Retinal pigment epithelial cell (primary cell): ENCODE measurements at places on chromosomes 7 and 10.
A peak's percentile ranks its signal among the peaks of the same experiment; 100 is the strongest.

DNA sequence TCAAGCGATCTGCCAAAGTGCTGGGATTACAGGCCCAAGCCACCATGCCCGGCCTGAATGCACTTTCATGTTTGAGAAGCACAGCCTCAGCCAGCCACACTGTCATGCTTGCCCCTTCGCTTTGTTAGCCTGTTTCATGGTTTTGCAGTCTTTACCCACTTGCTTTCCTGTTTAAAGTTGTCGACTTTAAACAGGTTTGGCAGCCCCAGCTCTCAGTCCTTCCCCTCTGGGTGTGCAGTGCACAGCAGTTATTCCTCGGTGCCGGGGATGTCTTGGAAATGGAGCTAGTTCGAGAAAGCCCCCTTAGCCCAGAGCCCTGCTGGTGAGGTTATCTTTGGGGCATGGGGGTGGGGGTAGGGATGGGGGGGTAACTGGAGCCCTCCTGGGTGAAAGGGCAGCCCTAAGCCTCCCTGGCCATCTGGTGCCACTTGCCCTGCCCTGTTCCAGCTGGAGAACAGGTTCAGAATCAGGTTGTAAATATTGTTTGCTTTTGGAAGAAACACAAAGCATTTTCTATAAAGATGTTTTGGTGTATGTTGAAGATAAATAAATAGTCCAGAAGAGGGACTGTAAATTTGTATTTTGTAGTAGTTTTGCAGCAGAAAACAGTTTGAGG, 14.8 kb downstream of the TSPAN14 start:
- DNase-seq: no peak

DNA sequence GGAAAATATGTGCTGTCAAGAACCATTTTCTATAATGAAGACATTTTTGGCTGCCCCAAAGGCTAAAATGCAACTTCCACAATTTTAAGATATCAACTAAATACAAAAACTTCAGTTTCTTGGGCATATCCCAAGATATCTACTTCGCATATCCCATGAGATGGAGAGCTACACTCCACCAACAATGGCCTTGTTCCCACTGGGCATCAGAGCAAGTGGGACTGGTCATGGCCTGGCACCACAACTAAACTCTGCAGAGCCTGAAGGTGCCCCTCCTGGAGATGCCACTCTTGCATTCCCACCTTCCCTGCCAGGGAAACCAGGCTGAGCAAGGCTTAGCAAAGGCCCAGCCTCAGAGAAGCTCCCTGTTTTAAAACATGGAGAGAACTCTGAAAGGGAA, 75.8 kb upstream of the LRRC17 start:
- DNase-seq: no peak

DNA sequence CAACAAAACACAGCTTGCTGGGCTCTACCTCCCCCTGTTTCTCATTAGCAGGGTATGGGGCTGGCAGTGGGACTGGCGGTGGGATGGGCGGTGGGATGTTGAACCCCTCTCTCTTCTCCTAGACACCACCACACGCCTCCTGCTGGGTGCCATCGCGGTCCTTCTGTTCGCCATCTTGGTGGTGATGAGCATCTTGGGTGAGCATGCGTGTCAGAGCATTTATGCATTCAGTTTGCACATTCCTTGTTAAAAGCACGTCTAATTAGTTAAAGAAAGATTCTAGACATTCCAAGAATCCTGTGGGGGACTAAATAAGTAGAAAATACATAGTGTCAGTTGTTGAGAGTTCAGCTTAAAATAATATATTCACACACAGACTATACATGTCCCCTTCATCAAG, 12.7 kb downstream of the CLEC2L start:
- DNase-seq: no peak

DNA sequence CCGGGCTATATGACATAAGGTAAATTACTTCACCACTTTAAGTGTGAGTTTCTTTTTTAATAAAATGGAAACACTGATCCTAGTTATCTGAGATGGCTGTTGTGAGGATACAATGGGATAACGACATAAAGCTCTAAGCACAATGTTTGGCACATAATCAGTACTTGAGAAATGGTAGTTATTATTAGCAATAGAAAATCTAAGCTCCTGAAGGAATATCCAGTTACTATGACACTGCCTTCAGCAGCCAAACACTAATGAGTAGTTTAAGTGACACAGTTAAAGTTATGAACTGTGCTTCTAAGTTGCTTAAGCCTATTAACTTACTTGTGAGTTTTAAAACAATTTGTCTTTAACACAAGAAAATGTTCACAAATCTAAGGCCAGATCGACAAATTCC, 96.8 kb downstream of the ELAPOR2 start:
- DNase-seq: peak; percentile 44

- DNase-seq: no peak
These were observed 953.0 kb downstream of the GRID1 start for GRCh38 chr10:85413570-85413969.

DNA sequence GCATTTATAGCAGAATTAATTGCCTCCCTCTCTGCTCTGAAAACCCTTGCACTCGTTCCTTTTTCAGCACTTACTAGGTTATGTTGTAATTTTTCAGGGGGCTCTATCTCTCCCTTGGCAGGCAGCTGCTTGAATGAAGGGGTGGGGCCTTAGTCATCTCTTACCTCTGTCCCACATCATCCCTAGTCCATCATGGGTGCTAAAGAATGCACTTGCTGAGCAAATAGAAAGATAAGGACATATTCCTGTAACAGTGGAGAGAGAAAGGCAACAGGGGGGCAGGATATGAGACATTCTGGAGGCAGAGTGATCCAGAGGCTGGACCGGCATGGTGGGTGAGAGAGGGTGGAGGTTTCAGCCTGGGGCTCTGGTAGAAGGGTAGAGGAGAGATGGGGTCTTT, 60.0 kb downstream of the MINDY4 start:
- DNase-seq: no peak

- DNase-seq: no peak
These were observed 33.6 kb downstream of the CFAP46 start for GRCh38 chr10:132908621-132909295.

GRCh38 chr7:142637240-142637639, 112.0 kb upstream of the PRSS1 start:
- no peak for DNase-seq

DNA sequence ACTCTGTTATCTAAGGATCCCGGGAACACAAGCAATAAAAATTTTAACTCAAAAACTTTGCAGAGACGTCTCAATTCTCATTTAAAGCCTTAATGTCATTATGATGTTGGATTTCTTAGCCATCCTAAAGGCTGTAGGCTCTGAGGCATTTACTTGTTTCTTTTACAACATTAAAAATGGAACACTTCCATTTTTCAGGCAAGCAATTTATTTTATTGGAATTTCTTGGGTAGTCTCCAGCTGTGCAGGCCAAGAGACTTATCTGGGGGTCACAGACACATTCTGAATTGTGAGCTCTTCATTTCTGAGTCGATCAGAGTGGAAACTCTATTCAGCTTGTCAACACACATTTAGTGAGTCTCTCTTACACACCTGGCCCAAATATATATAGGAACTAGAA, 48.0 kb upstream of the KIF5B start:
- no peak for DNase-seq

- no peak for DNase-seq
These were observed 19.9 kb downstream of the TMEM270 start for GRCh38 chr7:73880755-73881328.

GRCh38 chr7:16695621-16696237, 49.7 kb downstream of the BZW2 start:
- DNase-seq: peak; percentile 43

DNA sequence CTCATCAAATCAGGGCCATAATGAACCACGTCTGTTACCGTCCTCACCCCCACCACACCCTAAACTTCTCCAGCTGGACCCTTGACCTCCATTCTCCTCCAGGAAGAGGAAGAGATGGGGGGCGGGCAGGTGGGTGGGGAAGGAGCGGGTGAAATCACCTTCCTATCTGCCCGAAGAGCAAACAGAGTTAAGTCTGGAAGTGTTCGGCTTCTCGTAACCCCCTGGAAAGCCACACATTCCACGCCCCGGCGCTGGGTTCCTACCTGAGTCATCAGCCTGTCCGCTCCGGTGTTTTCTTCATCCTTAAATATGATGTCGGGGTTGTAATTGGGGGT, 736 bp downstream of the SHH start:
- DNase-seq: no peak

DNA sequence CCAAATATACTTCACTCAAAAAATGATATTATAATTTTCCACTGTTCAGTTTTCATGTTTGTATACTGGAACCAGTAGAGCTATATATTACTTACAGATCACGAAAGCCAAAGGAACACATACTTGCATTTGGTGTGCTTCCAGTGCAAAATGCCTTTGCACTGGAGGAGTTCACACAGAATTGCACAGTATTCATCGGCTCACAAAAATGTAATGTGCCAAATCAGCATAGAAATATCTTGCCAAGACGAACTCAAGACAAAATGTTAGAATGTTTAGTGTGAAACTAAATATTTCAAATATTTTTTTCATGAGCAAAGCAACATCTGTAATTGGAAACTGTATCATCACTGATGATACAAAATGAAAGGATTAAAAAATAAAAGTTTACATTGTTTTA, 646.2 kb upstream of the SEMA3D start:
- DNase-seq: no peak

- DNase-seq: no peak
These were observed 86.8 kb downstream of the NPTX2 start for GRCh38 chr7:98703916-98704315.

- DNase-seq: no peak
These were observed 81.4 kb upstream of the PPP2R2D start for GRCh38 chr10:131819241-131820072.

DNA sequence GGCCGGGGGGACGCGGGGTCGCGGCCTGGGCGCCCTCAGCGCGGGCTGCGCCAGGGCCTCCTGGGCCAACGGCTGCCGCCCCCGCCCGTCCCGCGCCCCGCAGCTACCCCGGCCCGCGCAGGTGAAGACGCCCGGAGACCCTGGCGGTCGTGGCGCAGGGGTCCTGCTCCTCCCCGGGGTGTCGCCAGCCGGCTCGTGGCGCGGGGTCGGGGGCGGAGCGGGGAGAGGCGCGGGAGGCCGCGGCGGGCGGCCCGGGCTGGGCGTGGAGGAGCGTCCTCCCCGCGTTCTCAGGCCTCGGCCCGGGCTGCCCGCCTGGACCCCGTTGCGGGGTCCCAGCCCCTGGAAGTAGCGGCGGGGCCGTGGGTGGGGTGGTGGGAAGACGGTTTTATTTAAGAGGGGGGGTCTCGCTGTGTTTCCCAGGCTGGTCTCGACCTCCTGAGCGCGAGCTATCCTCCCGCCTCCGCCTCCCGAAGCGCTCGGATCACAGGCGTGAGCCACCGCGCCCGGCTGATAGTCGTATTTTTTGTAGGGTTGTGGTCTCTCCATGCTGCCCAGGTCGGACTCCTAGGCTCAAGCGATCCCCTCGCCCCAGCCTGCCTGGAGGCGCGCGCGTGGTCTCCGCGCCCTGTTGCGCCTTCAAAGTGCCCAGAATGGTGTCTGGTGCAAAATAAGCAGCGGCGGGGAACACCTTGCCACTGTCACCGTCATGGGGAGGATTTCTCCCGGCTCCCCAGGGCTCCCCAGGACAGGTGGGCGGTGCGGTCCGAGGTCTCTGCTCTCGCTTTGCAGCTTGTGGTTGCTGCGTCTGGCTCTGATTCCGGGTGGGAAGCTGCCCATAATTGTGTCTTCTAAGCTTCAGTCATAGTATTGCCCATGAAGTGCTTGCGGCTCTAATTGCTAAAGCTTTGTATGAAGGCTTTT, 15.3 kb upstream of the SUN1 start:
- DNase-seq: no peak

GRCh38 chr7:44408596-44408995, 81.9 kb downstream of the NUDCD3 start:
- DNase-seq: no peak

DNA sequence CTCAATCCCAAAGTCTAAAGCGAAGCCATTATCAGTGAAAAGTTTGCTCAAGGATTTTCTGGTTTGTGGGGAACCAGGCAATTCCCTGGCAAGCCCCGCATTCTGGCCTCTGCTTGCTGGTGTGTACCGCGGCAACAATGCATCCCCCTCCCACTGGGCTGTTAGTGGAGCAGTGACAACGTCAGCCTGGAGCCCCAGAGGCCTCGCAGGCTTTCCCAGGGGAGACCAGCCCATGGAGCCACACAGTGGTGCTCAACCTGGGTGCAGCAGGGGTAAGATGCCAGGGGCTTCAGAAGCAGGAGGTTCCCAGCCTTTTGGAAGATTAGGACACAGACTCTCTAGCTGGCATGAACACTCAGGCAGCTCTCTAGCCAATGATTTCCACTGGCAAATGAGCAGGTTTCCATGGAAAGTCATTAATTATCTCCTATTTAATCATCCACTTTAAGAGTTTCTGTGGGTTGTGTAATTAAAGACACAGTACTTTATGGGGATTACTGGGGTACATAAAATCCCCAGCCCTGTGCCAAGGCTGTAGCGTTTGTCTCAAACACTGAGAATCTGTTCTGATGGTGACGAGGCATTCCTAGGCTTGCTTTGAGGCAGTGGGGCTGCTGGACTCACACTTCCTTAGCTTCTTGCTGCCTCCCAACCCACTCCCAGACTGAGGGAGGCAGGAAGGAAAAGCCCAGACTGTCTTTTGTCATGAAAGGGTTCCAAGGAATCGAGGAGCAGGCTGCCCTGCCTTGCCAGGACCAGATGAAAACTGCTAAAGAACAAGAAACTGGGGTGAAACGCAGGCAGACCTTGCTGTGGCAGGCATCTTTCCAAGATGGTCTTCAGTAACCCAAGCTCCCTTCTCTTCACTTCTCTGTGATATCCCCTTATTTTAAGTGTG, 411.9 kb upstream of the SHH start:
- no peak for DNase-seq

- DNase-seq: peak; percentile 94
These were observed 16.4 kb upstream of the PDZD8 start for GRCh38 chr10:117391436-117392205.

DNA sequence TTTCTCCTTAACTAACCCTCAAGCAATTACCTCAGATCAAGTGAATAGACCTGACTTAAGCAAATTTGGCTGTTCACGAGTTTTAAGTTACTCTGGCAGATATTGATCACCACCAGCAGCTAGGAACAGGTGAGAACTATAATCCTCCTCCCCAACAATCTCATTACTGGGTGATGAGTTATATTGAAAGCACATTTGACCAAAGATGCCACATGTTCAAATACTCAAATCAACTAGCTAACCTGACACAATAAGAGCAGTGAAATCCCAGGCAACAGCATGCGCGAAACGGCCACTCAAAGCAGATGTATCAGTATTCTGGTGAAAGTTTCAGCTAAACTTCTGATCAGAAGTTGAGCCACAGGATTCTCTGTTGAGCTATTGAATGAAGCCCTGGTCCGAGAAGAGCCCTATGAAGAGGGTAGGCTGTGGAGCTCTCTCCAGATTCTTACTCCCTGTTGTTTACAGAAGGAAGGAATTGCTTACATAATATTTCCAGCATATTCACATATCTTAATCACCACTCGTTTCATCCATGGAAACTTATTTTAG, 52.6 kb downstream of the CAV1 start:
- DNase-seq: no peak

- no peak for DNase-seq
These were observed 16.3 kb downstream of the ELMO1 start for GRCh38 chr7:37432281-37432920.

- no peak for DNase-seq
These were observed 61.7 kb downstream of the PROSER2 start for GRCh38 chr10:11884706-11885423.

- DNase-seq: no peak
These were observed 150.3 kb upstream of the NPY start for GRCh38 chr7:24133691-24134090.

- no peak for DNase-seq
These were observed 980 bp downstream of the ADAM8 start for GRCh38 chr10:133275684-133276092.

- no peak for DNase-seq
These were observed 143.4 kb downstream of the TPST1 start for GRCh38 chr7:66348531-66348930.

- DNase-seq: no peak
These were observed 456.4 kb upstream of the PFKP start for GRCh38 chr10:2610946-2611345.

GRCh38 chr7:131336956-131337355, 9.3 kb downstream of the MKLN1 start:
- no peak for DNase-seq
